A549 treated with RU486 at 1 μM for 4 hours (cell line): ENCODE measurements at places on chromosomes 3 and 15. TPM values are rescaled to one million over a fixed set of nuclear protein-coding genes. Genes with fewer than 3 reads are reported as not detected.

MEIS2 gene
- total RNA-seq, result 8.5 to 12.4 TPM (median 9.7 TPM) in 5 replicates

FAM174B gene
- total RNA-seq, result 6.0 to 9.6 TPM (median 8.2 TPM) in 5 replicates

HYAL1 gene
- 0.27 to 0.50 TPM (median 0.45 TPM) in 5 replicates for total RNA-seq

B3GNT5 gene
- 13.3 to 23.3 TPM (median 21.8 TPM) in 5 replicates for total RNA-seq

MYZAP gene
- 0.66 to 1.7 TPM (median 1.5 TPM) in 5 replicates for total RNA-seq

LSAMP gene
- total RNA-seq, result 0.07 to 0.24 TPM (median 0.10 TPM) in 4 of 5 replicates, not detected in the other

SLC24A5 gene
- not detected in 5 replicates for total RNA-seq

DOCK3 gene
- 0.27 to 0.39 TPM (median 0.34 TPM) in 5 replicates for total RNA-seq

PRSS50 gene
- total RNA-seq, result not detected in 5 replicates

CHMP2B gene
- total RNA-seq, result 76.8 to 95.8 TPM (median 85.8 TPM) in 5 replicates

CHRNA5 gene
- total RNA-seq, result 20.4 to 39.2 TPM (median 36.2 TPM) in 5 replicates

EAF2 gene
- total RNA-seq, result 1.7 to 3.2 TPM (median 1.9 TPM) in 5 replicates

GCSAM gene
- not detected in 5 replicates for total RNA-seq

ALDH1A3 gene
- 15.6 to 26.0 TPM (median 18.8 TPM) in 5 replicates for total RNA-seq

PIK3CB gene
- 9.2 to 22.3 TPM (median 17.7 TPM) in 5 replicates for total RNA-seq

LRRN1 gene
- total RNA-seq, result not detected in 5 replicates

PIERCE2 gene
- 1.8 to 4.8 TPM (median 4.3 TPM) in 5 replicates for total RNA-seq

CLDND1 gene
- 50.8 to 66.3 TPM (median 57.8 TPM) in 5 replicates for total RNA-seq

VIPR1 gene
- total RNA-seq, result 0.48 to 0.90 TPM (median 0.68 TPM) in 5 replicates

GABRR3 gene
- total RNA-seq, result not detected in 5 replicates

CYP1A2 gene
- not detected in 5 replicates for total RNA-seq

IGSF10 gene
- total RNA-seq, result 0.49 to 0.82 TPM (median 0.55 TPM) in 5 replicates

SAXO2 gene
- total RNA-seq, result 1.9 to 3.4 TPM (median 2.6 TPM) in 5 replicates

ITGA11 gene
- total RNA-seq, result 2.2 to 8.2 TPM (median 5.4 TPM) in 5 replicates

CPN2 gene
- total RNA-seq, result not detected in 5 replicates

DNASE1L3 gene
- total RNA-seq, result 0.20 TPM in 1 of 5 replicates, not detected in the others

RETNLB gene
- total RNA-seq, result not detected in 5 replicates

CSPG4 gene
- 0.07 to 0.14 TPM (median 0.09 TPM) in 5 replicates for total RNA-seq

SRPRB gene
- total RNA-seq, result 56.7 to 71.7 TPM (median 62.8 TPM) in 5 replicates

TMEM40 gene
- total RNA-seq, result 0.16 to 0.88 TPM (median 0.57 TPM) in 5 replicates

WDR5B gene
- 1.8 to 3.5 TPM (median 3.0 TPM) in 5 replicates for total RNA-seq

EFHB gene
- 0.29 to 1.2 TPM (median 0.51 TPM) in 5 replicates for total RNA-seq

PDCD7 gene
- 21.6 to 31.2 TPM (median 30.0 TPM) in 5 replicates for total RNA-seq

ATP13A5 gene
- not detected in 5 replicates for total RNA-seq

MED12L gene
- 0.25 to 0.87 TPM (median 0.50 TPM) in 5 replicates for total RNA-seq

GPX1 gene
- total RNA-seq, result 247 to 313 TPM (median 296 TPM) in 5 replicates

CEMIP gene
- 1.6 to 2.2 TPM (median 2.0 TPM) in 5 replicates for total RNA-seq

ACTRT3 gene
- 2.5 to 3.2 TPM (median 2.8 TPM) in 5 replicates for total RNA-seq

VEPH1 gene
- total RNA-seq, result 0.07 to 0.15 TPM in 2 of 5 replicates, not detected in the others

ANKUB1 gene
- total RNA-seq, result not detected in 5 replicates

FEZF2 gene
- not detected in 5 replicates for total RNA-seq

MME gene
- total RNA-seq, result not detected in 5 replicates

SLC28A1 gene
- 0.07 TPM in 1 of 5 replicates, not detected in the others for total RNA-seq

IQCH gene
- 1.4 to 3.5 TPM (median 1.5 TPM) in 5 replicates for total RNA-seq

SPATA16 gene
- total RNA-seq, result not detected in 5 replicates

ZNF80 gene
- not detected in 5 replicates for total RNA-seq

IRAK2 gene
- 26.7 to 32.0 TPM (median 28.4 TPM) in 5 replicates for total RNA-seq

GOLGA6C gene
- not detected in 5 replicates for total RNA-seq

DPPA4 gene
- total RNA-seq, result not detected in 5 replicates

BFSP2 gene
- total RNA-seq, result not detected in 5 replicates

TMCO5A gene
- not detected in 5 replicates for total RNA-seq

TIMP4 gene
- total RNA-seq, result 10.4 to 13.4 TPM (median 11.3 TPM) in 5 replicates

LYZL4 gene
- total RNA-seq, result not detected in 5 replicates

FBXL22 gene
- total RNA-seq, result 0.14 to 0.31 TPM (median 0.19 TPM) in 5 replicates
